ENCODE measurements at places on chromosomes 7 and 10. TPM values are rescaled to one million over a fixed set of nuclear protein-coding genes. Genes with fewer than 3 reads are reported as not detected.
A peak's percentile ranks its signal among the peaks of the same experiment; 100 is the strongest.

The HTRA1 gene
- 210 TPM for total RNA-seq

The ANLN gene
- 43.2 TPM for total RNA-seq

The FAM241B gene
- total RNA-seq: 1.8 TPM

The BUD31 gene
- 82.7 TPM for total RNA-seq

The PYROXD2 gene
- total RNA-seq: 5.7 TPM

The KCNH2 gene
- total RNA-seq: 0.87 TPM

The CYP3A4 gene
- not detected for total RNA-seq

The NPC1L1 gene
- total RNA-seq: not detected

The CPA4 gene
- 27.7 TPM for total RNA-seq

The PNLIPRP3 gene
- total RNA-seq: not detected

DNA sequence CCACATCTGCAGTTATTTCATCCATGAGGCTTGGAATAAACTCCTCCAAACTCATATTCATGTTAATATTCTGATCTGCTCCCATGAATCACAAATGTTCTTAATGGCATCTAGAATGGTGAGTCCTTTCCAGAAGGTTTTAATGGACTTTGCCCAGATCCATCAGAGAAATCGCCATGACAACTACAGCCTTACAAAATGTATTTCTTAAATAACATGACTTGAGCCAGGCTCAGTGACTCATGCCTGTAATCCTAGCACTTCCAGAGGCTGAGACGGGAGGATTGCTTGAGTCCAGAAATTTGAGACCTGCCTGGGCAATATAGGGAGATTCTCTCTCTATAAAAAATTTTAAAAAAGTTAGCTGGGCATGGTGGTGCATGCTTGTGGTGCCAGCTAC, 102.1 kb upstream of the TMEM168 start:
- DNase-seq: no peak

GRCh38 chr10:95485056-95485844, 75.9 kb downstream of the SORBS1 start:
- DNase-seq: no peak

DNA sequence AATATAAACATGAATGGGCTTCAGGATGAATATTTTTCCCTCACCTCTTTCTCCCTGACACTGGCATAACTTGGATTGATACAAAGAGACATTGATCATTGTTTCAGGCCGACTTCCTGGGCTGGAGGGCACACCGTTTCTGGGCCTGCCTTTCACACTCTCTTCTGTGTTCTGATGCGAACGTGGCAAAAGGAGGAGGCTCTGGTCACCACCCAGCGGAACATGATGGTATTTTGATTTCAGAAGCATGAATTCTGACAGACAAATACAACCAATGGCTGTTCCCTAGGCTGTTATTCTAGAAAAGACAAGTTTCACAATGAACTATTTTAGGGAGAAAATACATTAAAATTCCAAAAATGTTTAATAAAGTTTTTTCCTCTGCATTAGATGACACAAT, 534.5 kb upstream of the MKI67 start:
- DNase-seq: no peak

- DNase-seq: no peak
Measured at GRCh38 chr10:44974082-44974627, 4.5 kb downstream of the DEPP1 start.

- no peak for DNase-seq
Measured at GRCh38 chr7:71637578-71637977, 505.6 kb downstream of the GALNT17 start.

DNA sequence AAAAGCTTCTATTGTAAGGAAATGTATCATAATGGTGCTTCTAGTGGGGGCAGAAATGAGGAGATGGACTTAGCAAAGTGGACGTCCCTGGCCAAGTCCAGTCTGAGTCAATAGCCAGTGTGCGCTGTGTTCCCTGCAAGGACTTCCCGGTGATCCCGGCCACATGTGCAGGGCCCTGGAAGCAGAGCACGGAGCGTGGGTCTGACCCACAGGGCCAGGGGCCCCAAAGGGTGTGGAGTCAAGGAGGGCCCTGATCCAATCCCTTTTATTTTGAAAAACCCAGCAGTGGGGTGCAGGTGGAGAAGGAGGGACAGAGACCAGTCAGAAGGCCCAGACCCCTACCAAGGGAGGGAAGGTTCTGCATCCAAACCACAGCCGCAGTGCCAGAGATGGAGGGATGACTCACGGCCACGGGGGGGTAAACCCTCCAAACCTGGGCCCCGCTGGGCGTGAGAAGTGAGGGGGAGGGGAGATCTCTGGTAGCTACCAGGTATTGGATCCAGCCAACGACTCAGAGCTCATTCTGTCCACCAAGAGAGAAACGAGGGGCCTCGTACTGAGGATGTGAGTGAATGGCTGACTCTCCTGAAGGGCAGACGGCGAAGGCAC, 57.2 kb upstream of the VIPR2 start:
- no peak for DNase-seq

GRCh38 chr10:57983281-57983791, 284.4 kb downstream of the IPMK start:
- no peak for DNase-seq

DNA sequence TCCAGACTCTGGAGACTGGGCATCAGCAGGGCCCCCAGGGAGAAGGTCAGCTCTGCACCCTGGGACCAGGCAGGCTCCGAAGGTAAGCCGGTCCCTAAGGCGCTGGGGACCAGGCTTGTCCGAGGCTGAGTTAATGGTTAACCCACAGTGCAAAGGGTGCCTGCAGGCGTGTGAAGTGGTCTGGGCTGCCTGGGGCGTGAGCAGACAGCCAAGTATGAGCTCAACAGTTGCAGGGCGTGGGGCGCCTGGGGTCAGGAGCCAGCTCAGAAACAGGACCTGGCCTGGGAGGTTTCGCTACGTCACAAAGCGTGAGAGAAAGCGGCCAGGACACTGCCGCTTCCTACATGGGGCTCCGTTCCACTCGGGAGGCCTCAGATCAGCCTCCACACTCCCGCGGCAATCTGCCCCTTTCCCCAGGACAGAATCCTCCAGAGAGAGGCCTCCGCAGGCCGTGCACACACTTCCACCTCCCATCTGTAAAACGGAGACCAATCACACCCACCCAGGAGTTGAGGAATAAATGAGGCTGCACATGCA, 16.0 kb downstream of the PDGFA start:
- DNase-seq: no peak

DNA sequence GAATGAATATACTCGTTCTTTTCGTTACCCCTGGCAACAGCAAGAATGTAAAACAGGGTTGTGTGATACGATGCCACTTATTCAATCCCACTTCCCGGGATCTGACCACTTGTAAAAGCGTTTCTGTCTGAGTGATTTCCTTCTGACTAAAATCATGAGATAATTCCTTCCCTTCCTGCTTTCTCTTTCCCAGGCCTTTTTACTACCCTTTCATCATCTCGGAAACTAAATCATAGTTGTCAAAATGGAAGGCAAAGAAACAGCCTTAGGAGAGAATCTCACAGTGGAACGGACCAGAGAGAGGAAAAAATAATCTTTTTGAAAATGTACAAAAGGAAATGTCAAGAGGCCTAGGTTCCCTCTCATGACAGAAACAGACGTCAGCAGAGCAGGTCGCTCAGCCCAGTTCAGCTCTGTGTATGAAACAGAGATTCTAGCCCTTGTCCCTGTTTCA, 29.8 kb downstream of the DIP2C start:
- peak; percentile 52 for DNase-seq

GRCh38 chr7:102413091-102413490, 16.9 kb downstream of the PRKRIP1 start:
- no peak for DNase-seq

DNA sequence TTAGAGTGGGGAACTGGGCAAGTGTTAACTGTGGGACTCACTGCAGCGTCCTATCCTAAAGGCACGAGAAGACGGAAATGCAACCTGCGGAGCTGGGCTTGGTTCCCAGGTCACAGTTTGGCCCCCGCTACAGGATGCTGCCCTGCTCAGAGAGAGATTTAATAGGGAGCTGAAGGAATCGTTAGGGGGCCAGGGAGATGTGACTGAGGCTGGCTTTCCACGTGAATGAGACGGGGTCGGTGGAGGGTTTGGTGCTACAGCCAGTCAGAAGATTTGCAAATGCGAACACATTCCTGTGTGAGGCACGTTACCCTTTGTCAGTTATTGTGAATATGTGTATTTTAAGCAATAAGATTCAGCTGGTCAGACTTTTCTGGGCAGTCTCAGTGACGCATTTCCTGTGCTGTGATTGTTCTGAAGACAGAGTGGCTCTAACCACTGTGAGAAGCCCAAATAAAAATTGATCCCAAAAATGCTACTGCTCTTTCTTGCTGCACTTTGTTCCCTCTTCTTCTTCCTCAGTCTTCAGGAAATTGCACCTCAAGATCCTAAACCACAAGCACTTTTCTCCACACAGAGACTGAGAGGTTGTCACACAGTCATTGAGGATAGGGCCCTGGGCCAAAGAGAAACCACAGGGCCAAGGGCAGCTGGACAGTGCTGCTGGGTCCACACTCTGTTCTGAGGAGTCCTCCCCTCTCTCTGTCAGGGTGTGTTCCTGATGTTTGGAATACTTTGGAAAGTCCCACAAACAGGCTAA, 21.2 kb downstream of the CYP17A1 start:
- peak; percentile 91 for DNase-seq

GRCh38 chr10:128050936-128051335, 75.3 kb downstream of the MKI67 start:
- no peak for DNase-seq

DNA sequence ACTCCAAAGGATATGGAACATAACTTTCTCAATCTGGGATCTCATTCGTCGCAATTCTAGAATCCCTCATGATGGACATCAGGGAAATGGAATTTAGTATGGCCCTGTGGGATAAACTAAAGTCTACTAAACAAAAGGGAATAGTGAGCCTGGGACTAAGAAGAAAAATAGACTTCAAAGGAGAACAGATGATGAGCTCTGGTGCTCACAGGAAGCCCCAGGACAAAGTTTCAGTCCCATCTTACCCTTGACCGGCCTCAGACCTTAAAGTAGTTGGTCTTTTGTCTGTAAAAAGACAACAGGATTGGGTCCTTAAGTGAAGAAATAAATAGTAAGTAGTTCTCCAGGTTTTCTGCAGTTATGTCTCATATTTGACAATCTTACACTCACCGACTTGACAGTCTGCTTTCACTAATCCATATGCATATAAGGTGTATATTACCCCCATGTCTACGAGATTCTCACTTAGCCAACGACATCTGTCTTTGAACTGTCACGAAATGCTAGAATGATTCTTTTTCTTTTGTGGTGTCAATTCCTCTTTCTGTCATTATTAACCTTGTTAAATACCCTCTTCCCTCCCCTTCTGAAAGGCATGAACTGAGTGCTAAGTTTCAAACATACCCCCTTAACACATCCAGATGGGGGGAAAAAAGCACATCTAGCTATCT, 10.9 kb upstream of the IKZF1 start:
- no peak for DNase-seq

- DNase-seq: no peak
Measured at GRCh38 chr10:6751363-6751762, 171.3 kb upstream of the PRKCQ start.

DNA sequence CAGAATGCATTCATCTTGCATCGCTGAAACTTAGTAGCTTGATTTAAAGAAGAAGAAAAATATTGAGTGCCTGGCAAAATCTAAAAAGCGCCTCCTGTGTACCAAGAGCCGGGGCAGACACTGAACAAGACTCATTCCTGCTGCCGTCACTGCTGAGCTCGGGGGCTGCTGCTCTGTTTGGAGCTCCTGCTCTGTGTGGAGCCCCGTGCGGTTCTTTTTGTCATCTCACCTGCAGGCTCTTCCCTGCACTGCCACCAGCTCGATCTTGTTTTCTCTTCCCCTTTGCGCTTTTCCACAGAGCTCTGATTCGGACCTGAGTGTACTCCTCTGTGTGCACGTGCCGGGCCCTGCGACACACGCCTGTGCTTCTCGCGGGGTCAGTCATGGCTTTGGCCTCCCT, 462.1 kb upstream of the DPP6 start:
- DNase-seq: no peak

- DNase-seq: peak; percentile 10
Measured at GRCh38 chr7:107506674-107507339, 37.0 kb downstream of the GPR22 start.

GRCh38 chr10:78247266-78247665, 213.6 kb downstream of the RPS24 start:
- DNase-seq: no peak

- DNase-seq: no peak
Measured at GRCh38 chr10:124688889-124689670, 55.1 kb downstream of the FAM53B start.

- DNase-seq: no peak
Measured at GRCh38 chr7:132577206-132578049, 1.2 kb upstream of the PLXNA4 start.

DNA sequence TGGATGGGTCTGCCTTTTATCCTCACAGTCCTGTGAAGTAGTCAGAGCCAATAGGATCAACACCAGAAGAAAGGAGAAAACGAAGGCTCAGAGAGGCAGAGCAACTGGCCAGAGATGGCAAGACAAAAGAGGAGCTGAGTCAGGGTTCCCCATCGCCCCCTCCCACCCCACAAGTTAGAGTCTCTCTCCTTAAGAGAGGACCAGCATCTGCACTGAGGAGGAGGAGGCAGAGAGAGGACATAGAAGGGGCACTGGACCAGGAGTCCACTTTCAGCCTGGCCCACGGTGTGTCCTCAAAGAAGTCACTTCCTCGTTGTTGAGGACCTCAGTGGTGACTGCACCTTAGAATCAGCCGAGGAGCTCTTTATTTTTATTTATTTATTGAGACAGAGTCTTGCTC, 11.6 kb downstream of the SPOCK2 start:
- no peak for DNase-seq

DNA sequence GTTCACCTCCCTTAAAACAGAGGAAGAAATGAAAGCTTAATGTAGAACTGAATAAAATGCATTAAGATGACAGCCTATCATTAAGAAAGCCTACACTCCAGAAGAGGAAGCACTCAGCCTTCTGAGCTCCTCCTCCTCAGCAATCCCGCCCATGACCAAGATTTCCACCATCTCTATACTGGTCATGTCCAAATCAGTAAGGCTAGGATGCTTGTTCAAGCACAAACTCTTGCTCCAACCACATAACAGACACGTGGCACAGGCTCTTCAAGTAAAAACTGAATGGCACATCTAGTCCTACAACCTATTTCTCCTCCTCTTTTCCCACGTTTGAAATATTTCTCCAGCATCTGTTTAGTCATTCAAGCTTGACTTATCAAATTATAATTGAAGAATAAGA, 454.1 kb downstream of the PARD3 start:
- DNase-seq: no peak

Measured in glomerular endothelial cell (primary cell).